ENCODE measurements at places on chromosomes 5 and 9.

DNA sequence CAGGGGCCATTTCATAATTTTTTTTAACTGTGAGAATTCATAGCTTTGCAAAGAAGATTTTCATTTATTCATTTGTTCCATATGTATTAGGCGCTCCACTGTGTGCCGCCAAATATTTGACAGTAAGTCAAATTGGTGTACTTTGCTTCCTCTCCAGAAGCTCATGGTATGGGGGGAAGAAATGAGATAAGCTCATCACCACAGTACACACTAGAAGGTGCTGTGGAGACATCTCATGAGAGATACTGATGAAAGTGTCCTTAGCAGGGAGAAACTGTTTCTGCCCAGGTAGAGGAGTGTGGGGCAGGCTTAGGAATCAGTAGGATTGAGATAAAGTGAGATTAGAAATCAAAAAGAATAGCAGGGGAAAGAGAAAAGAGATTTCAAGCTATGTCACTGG lies 136.2 kb downstream of the CDH6 start:
- no peak for DNase-seq

GRCh38 chr5:117454716-117455212 lies 880.1 kb upstream of the SEMA6A start:
- DNase-seq, result no peak

GRCh38 chr9:136239983-136240330 lies 5.7 kb downstream of the QSOX2 start:
- no peak for DNase-seq

DNA sequence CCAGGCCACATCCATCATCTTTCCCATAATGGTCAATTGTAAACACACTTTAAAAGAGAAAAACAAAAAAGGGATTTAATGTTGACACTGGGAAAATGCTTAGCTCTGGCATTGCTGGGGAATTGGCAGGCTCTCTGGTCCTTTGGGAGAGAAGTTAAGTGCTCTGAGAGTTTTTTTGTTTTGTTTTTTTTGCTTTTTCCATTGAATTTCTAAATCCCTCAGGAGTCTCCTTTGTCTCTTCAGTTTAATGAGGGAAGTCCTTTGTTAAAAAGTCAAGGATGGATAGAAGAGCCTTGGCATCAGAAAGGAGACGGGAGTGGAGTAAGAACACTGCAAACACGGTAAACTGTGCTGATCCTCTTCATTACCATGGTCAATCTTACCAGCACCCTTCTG lies 7.1 kb upstream of the HAND1 start:
- no peak for DNase-seq

GRCh38 chr5:102975457-102976182 lies 144.3 kb downstream of the GIN1 start:
- no peak for DNase-seq

Measured in T-helper 22 cell (primary cell).